Activated T-cell treated with anti-CD3 and anti-CD28 coated beads, Interleukin-2, amount 50 U/mL, for 48 hours (primary cell): ENCODE measurements at places on chromosomes 1 and 21.

- DNase-seq, result no peak
Observed at GRCh38 chr21:31413698-31414097, 69.6 kb upstream of the TIAM1 start.

DNA sequence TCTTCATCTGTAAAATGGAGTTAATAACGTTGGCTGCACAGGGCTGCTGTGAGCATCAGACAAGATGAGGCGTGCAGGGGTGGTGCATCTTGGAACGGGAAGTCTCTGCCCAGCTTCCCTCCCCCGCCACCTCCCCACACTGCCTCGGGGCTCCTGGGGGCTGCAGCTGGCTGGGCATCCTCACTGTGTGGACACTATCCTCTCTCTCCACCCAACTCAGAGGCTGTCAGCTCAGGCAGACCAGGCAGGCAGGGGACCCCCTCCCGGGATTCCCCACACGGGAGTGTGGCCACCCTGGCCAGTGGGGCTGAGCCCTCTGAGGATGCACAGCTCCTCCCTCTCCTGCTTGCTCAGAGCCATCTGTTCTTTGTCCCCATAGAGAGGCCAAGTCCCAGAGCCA lies 122.7 kb downstream of the CCDC185 start:
- no peak for DNase-seq

DNA sequence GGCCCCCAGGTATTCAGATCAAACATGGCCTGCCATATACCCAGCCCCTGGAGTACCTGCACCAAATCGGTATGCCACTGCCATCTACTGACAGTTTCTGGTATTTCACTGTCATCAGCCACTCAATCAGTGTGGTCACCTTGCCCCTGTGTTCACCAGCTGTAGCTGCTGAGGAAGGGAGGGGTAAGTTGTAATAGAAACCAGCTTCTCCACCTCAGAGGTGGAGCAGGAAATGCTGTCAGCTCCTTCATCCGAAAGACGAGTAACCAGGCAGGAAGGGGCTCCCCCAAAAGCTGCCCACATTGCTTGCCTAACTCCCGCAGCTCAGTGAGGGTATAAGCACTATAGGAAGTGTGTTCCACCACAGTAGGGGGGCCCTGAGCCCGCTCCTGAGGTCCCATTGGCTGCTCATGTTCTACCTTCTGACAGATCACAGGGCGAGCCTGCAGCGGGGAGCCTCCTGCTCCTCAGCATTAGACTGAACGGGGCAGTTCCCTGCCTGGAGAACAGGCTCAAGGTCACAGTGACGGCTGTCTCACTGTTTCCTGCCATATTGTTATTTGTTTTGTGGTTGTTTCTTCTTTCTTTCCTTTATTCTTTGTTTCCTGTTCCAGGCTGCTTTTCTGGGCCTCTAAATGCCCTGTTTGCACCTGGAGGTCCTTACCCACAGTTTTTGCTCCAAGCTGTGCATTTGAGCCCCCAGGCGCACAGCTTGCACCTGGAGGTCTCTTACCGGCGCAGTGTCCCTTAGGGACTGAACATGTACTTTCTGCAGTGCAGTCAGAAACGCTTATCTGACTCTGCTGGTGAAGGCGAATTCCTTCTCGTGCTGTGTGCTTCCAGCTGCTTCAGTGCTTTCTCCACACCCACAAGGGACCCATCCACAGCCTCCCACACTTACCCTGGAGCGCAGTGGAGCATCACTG lies 1638.3 kb downstream of the MRPL39 start:
- DNase-seq, result peak; percentile 73

GRCh38 chr1:32899586-32900296 lies 1.4 kb downstream of the TMEM54 start:
- DNase-seq, result no peak

DNA sequence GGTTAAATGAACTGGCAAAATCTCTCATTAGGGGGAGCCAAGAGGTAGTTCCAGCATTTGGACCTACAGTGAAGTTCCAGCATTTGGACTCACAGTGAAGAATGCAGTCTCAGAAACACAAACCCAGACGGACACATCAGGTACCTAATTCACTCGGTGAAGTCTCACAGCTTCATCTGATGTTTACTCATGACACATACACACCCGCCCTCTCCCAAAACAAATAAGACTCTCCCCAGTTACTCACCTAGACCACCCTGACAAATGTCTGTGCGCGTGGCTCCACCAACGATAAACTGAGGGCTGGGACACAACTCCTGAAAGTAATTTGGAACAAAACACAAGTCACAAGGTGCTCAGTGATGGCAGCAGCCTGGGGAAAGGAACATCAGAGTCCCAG lies 11.4 kb downstream of the CAPN8 start:
- no peak for DNase-seq

DNA sequence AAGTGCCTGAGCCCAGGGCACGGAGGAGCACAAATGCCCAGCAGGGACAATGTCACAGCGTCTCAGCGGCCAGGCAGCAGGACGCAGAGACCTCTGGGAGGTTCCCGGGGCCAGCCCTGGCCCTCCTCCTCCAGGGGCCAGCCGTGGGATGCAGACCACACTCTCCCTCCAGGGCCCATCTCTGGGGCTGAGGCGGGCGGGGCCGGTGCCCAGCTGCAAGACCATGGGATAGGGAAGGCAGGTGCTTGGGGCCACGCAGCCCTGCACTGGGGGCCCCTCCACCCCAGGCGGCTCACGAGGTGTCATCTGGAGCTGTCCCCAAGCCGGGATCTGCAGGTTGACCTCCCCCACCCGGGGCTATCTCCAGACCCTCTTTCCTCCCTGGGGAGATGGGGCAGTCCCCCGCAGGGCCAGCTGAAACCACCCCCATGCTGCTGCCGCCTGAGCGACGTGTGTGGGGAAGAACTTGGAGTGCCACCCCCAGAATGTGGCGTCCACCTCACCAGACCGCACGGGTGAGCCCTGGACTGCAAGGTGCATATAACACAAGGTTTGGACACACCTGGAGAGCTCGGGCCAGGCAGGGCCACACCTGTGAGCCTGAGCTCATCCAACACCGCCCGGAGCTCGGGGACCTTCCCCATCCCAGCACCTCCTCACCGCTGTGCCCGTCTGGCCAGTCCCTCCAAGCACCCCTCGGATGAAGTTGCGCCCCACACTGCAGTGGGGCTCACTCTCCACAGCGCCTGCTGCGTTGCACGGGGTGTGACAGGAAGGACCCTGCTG lies 4.1 kb upstream of the TTLL10 start:
- no peak for DNase-seq

- no peak for DNase-seq
Observed at GRCh38 chr1:184530226-184530625, 143.4 kb downstream of the C1orf21 start.

GRCh38 chr1:60169206-60169605 lies 95.6 kb upstream of the C1orf87 start:
- no peak for DNase-seq

GRCh38 chr1:172185996-172186395 lies 234.5 kb upstream of the C1orf105 start:
- DNase-seq, result no peak

DNA sequence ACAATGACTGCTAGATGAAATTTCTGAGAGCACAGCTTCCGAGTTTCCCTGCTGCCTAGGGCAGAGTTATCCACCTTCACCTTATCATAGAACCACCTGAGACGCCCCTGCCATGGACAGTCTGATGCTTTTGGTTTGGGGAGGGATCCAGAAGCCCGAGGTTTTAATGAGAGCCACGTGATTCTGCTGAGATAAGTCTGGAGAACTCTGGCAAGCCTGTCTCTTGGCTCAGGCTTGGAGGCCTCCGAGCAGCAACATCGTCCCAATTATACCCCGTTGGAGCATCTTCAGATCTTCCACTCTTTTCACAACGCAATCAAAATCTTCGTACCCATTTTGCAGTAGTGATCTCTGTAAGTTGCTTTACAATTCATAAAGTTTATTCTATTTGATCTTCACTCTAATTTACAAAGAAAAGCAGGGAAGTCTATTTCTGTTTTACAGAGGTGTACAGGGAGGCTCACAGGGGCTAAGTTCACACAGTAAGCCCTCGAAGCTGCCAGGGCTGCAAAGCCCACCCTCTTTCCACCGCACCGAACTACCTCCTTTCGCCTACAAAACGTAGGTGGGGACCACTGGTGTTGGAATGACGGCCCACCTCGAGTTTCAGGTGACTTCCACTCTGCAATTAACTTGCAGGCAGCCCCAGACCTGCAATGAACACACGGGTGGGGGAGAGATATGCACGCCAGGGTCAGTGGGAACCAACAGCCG lies 513 bp upstream of the HHAT start:
- DNase-seq, result no peak
